Thoracic aorta (tissue), 2 donors: ENCODE measurements at places on chromosomes 11 and 22. TPM values are rescaled to one million over a fixed set of nuclear protein-coding genes. Genes with fewer than 3 reads are reported as not detected.

KCNJ11 gene
- 2.5 TPM for total RNA-seq

DNA sequence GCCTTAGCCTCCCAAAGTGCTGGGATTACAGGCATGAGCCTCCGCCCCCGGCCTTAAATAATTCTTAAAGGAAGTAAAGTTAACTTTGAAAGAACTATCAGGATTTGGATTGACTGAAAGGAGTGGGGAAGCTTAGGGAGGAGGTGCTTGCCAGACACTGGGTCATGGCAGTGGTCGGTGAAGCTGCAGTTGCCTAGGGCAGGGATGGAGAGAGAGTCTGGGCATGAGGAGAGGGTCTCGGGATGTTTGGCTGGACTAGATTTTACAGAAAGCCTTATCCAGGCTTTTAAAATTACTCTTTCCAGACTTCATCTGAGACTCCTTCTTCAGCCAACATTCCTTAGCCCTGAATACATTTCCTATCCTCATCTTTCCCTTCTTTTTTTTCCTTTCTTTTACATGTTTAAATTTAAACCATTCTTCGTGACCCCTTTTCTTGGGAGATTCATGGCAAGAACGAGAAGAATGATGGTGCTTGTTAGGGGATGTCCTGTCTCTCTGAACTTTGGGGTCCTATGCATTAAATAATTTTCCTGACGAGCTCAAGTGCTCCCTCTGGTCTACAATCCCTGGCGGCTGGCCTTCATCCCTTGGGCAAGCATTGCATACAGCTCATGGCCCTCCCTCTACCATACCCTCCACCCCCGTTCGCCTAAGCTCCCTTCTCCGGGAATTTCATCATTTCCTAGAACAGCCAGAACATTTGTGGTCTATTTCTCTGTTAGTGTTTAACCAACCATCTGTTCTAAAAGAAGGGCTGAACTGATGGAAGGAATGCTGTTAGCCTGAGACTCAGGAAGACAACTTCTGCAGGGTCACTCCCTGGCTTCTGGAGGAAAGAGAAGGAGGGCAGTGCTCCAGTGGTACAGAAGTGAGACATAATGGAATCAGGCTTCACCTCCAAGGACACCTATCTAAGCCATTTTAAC, at the start of gene NNMT:
Gene NNMT, plus strand, starts transcription at position 724 of the 929 bp plus-strand sequence. Its CDS starts 158 bp downstream, at position 882.
- H3K4me3 ChIP-seq: peak within 1 kb of the TSS; percentile 81
- H3K4me1 ChIP-seq: peaks cover 40% of the 10 kb centered on the region
- H3K27me3 ChIP-seq: no peaks in the 10 kb centered on the region
- peak within 1 kb of the TSS; percentile 94 for H3K27ac ChIP-seq
- peak; percentile 67 for DNase-seq

DNA sequence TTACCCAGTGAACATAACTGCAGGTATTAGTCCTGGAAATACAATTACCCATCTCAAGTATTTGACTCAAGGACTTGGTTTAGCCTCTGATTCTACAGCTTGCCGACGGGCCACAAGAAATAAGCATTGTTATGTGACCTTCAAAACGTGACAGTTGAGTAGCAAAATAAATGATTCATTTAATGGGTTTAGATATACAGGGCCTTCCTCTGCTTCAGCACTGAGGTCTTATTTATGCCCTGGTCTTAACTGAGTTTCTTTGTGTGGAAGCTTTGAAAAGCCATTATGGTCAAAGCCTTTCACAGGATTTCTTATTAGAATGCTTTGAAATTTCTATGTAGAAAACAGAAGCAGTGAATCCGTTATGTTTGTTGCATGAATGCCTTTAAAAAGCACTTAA, 899.2 kb upstream of the API5 start:
- H3K4me1 ChIP-seq: no peaks in the 10 kb centered on the region
- no peak overlapping the region for H3K27ac ChIP-seq
- no peaks in the 10 kb centered on the region for H3K36me3 ChIP-seq
- H3K27me3 ChIP-seq: no peaks in the 10 kb centered on the region
- H3K4me3 ChIP-seq: no peak overlapping the region

CHRM4 gene
- total RNA-seq: 1.8 TPM

MMP12 gene
- not detected for total RNA-seq

OR56A1 gene
- total RNA-seq: not detected

DNA sequence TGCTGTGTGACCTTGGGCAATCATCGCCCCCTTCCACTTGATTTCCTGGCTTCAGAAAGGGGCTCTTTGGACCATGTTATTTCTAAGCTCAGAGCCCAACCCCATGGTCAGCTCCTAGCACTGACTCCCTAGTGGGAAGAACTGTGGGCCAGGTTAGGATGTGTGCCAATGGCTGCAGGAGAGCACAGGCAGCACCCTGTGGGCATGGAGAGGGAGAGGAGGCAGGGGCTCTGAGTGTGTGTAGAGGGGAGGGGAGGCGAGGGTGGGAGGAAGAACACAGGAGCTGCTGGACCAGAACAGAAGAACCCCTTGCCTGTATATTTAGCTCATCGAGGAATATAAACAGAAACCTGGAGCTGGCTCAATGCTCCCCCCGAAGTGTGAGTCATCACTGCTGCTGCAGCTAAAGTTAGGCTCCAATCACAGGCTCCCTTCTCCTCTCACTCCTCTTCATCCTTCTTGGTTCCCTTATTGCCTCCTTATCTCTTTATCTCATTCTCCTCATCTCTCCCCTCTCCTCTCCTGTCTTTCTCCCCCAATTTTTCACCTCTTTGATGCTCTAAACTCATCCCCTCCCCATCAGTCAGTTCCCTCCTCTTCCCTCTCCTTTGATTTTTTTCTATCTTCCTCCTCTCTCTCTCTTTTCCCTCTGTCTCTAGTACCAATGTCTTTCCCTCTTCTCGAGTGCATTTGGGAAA, 14.5 kb upstream of the RPS19BP1 start:
- DNase-seq: no peak
- H3K27ac ChIP-seq: no peak overlapping the region
- H3K27me3 ChIP-seq: no peaks in the 10 kb centered on the region
- no peaks in the 10 kb centered on the region for H3K4me1 ChIP-seq

- DNase-seq: no peak
- no peaks in the 10 kb centered on the region for H3K27me3 ChIP-seq
- H3K4me1 ChIP-seq: peaks cover 19% of the 10 kb centered on the region
- H3K4me3 ChIP-seq: no peak overlapping the region
Measured at GRCh38 chr22:31958625-31959239, 14.4 kb downstream of the YWHAH start.

DNA sequence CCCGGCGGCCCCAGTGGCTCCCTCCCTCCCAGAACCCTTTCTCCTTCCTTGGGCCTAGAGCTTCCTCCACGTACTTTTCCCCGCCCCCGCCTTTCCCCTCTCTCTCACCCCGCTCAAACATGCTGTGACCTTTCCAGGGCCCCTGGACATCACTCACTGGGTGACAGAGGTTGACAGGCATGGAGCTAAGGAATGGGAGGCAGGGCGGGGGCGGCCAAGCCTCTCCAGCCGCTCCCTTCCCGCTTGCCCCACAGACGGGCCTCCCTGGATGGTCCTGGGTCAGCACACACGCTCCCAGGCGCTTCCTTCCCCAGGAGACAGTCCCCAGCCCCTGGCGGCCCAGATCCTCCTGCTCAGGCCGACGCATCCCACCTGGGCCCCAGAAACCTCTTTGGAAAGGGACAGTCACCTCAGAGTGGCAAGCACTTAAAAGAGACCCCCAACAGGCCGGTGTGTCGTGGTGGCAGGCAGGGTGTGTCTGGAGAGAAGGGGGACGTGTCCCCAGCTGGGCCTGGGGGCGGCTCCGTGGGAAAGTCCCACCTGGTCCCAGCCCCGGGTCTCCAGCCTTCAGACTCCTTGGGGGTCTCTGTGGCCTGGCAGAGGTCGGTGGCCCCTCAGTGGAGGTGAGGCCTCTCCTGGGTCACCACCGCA, 8.8 kb downstream of the H19 start:
- H3K27me3 ChIP-seq: no peaks in the 10 kb centered on the region
- H3K4me3 ChIP-seq: no peak overlapping the region
- DNase-seq: no peak
- no peaks in the 10 kb centered on the region for H3K36me3 ChIP-seq

KCNJ5 gene
- total RNA-seq: 3.5 TPM

PHETA2 gene
- 23.7 TPM for total RNA-seq

DNA sequence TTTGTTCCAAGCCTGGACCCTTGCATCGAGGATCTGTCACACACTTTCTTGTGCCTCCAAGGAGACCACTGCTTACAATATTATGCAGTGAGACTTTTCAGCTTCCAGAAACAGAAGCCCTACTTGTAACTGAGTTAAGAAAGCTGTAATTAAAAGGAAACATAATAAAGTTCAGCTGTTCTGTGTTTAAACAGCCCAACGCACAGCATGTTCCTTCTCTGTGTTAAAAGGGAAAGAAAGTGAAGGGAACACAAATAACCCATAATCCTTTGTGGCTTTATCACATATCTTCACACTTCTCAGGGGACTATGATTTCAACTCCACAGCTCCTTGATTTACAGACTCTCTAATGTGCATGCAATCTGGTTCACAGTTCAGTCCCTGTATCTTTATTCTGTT, 200.3 kb upstream of the MTNR1B start:
- peaks cover 12% of the 10 kb centered on the region for H3K4me1 ChIP-seq
- no peak for DNase-seq
- H3K27ac ChIP-seq: no peak overlapping the region
- no peak overlapping the region for H3K4me3 ChIP-seq
- H3K27me3 ChIP-seq: no peaks in the 10 kb centered on the region

GRCh38 chr22:37295213-37295886, 13.0 kb downstream of the CYTH4 start:
- no peak for DNase-seq
- no peaks in the 10 kb centered on the region for H3K36me3 ChIP-seq
- no peak overlapping the region for H3K4me3 ChIP-seq
- H3K4me1 ChIP-seq: no peaks in the 10 kb centered on the region
- H3K27me3 ChIP-seq: no peaks in the 10 kb centered on the region
- no peak overlapping the region for H3K27ac ChIP-seq

DNA sequence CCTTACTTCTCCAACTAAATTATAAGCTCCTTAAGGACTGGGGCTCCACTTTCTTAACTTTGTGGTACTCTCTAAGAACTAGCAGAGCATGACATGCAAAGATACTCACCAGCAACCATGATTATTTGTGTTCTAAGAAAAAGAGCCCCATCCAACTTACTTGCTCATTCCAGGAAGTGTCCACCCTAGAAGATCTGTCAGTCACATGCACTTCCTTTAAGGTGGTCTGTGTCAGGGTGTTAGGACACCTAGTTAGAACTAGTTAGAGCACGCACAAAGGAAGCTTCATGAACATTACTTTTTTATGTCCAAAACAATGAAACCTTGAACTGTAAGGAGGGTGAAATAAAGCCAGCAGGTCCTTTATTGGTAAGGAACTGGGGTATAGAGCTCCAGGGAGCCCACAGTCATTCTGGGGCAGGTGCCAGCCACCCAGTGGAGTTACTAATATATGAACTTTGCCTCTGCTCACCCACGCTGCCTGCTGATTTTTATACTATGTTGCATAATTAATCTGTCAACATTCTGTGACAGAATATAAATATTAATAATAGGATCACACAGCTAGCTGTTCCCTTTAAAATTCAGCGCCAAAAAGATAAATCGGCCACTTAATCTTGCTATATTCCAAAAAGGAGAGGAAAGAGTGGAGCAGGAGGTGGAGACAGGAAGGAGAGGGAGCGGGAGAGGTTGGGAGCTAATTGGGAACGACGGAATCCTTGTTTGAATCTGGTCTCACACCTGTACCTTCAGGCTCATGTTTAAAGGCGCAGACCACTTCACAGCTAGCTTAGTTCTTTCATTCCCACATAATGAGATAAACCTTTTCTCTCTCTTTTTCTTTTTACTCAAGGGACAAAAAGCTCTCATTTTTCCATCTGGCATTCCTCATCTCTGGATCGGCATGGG, 755.0 kb downstream of the OPCML start:
- H3K27me3 ChIP-seq: no peaks in the 10 kb centered on the region
- no peaks in the 10 kb centered on the region for H3K36me3 ChIP-seq
- DNase-seq: no peak
- H3K4me3 ChIP-seq: no peak overlapping the region
- no peak overlapping the region for H3K27ac ChIP-seq

DNA sequence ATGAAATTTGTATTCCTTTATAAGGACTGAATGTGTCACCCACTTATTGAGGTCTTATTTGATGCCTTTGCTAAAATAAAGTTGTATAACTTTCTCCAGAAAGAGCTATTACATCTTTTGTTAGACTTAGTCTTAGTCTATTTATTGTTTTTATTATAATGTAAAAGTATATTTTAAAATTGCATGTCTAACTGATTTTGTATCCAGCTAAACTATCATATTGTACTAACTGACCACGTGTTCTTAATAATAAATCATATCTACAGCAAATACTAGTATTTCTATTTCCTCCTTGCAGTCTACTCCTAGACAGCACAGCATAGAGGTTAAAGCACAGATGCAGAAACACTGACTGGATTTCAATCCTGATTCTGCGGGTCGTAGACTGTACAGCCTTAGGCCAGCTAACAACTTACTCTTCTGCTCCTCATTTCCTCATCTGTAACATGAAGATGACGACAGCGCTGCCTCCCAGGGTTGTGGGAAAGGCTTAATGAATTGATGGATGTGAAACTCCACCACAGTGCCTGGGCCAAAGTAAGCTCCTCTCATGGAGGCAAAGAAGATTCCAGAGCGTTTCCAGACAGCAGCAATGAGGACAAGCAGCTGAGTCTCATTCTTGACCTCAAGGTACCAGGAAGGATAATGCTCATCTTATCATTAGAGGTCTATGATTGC, 13.2 kb downstream of the IFITM10 start:
- no peaks in the 10 kb centered on the region for H3K27me3 ChIP-seq
- no peak overlapping the region for H3K27ac ChIP-seq
- no peak overlapping the region for H3K4me3 ChIP-seq
- H3K4me1 ChIP-seq: no peaks in the 10 kb centered on the region
- no peak for DNase-seq
- H3K36me3 ChIP-seq: no peaks in the 10 kb centered on the region

- H3K36me3 ChIP-seq: peaks cover 7% of the 10 kb centered on the region
- H3K4me1 ChIP-seq: peaks cover 35% of the 10 kb centered on the region
- no peaks in the 10 kb centered on the region for H3K27me3 ChIP-seq
- no peak overlapping the region for H3K4me3 ChIP-seq
- DNase-seq: no peak
Measured at GRCh38 chr11:67389477-67389876, 2.3 kb upstream of the RAD9A start.

WT1 gene
- 1.1 TPM for total RNA-seq

- H3K4me1 ChIP-seq: no peaks in the 10 kb centered on the region
- no peak for DNase-seq
- no peak overlapping the region for H3K4me3 ChIP-seq
- no peak overlapping the region for H3K27ac ChIP-seq
Measured at GRCh38 chr11:81007046-81007445, 1566.2 kb upstream of the TENM4 start.

GRCh38 chr11:34633640-34633989, 12.7 kb downstream of the EHF start:
- H3K4me3 ChIP-seq: no peak overlapping the region
- no peak for DNase-seq
- H3K36me3 ChIP-seq: no peaks in the 10 kb centered on the region
- no peak overlapping the region for H3K27ac ChIP-seq
- H3K4me1 ChIP-seq: peaks cover 8% of the 10 kb centered on the region

RAG2 gene
- not detected for total RNA-seq
